ENCODE measurements at places on chromosomes 2 and 18.

GRCh38 chr2:45936623-45936979 lies 285.1 kb downstream of the PRKCE start:
- DNase-seq = no peak

GRCh38 chr2:238915196-238915595 lies 67.3 kb downstream of the TWIST2 start:
- no peak for DNase-seq

DNA sequence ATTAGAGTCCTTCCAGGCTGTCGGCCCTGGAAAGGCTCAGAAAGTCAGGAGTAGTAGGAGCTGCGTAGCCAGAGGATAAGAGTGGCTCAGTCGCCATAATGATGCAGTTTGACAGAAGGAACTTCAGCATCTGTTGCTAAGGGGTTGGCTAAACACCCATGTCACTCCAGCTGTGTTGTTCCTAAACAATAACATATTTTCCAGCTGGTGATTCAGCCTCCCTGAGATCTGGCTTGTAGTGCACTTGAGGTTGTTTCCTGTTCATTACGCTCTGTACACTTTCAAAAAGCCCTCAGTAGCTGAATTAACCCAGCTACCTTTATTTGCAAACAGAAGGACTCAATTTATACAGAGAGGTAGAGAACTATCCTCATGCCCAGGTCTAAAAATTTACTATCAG lies 39.7 kb upstream of the EPAS1 start:
- no peak for DNase-seq

DNA sequence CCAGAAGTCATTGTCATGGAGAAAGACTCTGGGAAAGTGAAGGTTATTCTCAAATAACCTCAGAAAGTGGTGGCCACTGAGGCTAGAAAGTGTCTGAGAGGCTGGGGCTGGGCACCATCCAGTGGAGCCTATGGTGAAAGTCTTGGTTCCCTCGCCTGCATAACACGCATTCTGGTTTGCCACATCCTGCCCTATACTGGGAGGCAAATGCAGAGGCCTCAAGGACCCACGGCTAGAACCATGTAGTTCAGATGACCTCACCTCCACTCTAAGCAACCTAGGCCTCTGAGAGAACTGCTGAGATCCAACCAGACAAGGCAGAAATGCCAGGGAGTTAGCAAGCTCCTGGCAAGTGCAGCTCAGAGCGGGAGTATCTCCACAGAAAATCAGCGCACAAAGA lies 5.1 kb downstream of the ITGB6 start:
- peak; percentile 71 for DNase-seq

DNA sequence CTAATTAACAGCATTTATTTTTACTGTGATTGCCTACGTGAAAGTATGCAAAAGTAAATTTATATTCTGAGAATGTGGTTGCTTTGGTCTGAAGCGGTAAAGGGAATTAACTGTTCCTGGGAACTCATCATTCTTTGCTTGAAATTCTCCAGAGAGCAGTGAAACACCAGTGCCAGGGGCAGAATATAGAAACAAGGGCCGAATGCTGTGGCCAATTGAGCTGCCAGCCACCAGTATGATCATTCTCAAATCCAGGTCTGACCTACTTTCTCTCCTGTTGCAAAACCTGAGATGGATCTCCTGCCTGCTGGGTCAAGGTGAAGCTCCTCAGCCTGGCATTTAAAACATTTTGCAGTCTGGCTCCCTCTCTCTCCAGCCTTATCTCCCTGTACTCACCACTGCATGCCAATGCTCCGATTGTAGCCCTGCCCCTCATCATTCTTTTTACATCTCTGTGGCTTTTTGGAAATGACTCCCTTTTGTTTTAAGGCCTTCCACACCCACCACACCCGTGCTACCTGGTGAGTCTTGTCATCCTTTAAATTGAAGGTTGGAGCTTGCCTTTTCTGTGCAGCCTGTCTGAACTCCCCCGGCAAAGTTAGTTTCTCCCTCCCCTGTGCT lies 94.5 kb upstream of the TMEM178A start:
- no peak for DNase-seq

- no peak for DNase-seq
Measured at GRCh38 chr2:159640176-159640575, 23.8 kb upstream of the BAZ2B start.

- no peak for DNase-seq
Measured at GRCh38 chr2:152568531-152568930, 148.7 kb downstream of the PRPF40A start.

- DNase-seq = peak; percentile 27
Measured at GRCh38 chr18:58148954-58149471, 105.0 kb downstream of the NEDD4L start.

- DNase-seq = no peak
Measured at GRCh38 chr2:128607440-128607839, 288.8 kb upstream of the HS6ST1 start.

GRCh38 chr2:142180820-142181533 lies 50.2 kb upstream of the LRP1B start:
- DNase-seq = no peak

GRCh38 chr18:48531908-48532307 lies 6.9 kb upstream of the CTIF start:
- DNase-seq = no peak

DNA sequence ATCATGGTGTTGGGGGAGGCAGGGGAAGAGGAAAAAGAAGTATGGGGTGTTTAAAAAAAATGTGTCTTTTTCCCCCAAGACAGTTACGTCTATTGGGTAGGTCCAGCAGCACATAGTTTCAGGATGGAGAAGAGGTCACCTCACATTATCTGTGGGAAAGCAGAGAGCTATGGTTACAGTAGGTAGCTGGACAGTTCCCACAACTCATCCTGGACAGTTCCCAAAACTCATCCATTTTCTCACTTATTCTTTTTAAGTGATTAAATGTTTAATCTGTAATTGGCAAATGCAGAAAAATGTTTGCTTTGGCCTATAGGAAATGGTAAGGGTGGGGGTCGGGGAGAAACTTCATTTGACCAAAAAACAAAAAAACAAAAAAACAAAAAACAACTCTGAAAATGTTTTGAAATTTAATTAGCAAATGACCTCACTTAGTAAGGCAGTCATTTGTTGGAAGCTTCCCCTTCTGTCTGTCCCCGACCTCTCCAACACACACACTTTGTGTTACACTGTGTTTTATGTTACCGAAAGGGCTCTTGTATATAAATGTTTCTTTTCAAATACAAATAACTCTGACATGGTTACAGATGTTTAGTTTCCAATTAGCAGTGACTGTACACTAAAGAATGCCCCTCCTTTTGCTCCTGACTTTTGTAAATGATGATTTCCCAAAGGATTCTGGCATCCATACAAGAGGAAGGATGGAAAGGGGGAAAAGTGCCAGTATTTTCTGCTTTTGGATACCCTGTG lies 173.3 kb upstream of the ZFP36L2 start:
- DNase-seq = no peak

GRCh38 chr2:217160103-217160743 lies 300.4 kb upstream of the TNP1 start:
- DNase-seq = no peak

DNA sequence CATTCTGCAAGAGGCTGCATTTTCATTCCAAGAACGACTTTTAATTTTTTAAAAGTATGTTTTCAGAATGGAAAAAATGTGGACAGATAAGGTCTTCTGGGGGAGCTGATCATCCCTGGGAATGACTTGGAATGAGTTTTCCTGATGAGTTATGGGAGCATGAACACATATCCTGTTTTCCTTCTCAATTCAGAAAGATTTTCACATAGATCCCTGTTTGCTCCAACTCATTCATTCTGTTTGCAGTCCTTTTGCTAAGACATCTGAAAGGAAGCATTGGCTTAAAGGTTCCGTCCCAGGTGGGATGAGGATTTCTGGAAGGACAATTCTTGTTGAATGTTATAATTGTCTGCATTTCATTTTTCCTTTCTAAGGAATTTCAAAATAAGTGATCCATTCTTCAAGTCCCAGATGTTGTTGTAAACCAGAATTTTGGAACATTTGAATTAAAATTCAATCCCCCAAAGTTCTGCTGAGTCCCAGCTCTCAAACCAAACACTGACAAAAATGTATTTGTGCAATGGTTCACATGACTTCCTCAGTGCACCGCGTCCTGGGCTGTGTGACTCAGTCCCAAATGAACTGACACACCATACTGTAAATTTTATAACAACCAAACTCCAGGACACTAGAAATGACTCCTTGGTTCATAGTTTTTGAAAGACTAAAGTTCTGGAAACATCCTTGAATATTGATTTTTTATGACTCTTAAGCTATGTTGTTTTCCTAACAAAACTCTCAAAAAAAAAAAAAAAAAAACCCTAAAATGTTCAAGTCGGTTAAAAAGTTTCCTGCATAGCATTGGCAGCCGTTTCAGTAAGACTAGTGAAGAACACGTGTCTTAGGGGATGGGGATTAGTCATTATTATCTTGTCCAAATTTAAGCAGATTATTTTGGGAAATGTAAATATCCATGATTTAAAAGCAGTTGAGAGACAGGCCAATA lies 281.8 kb upstream of the TCF4 start:
- DNase-seq = no peak

GRCh38 chr2:62662554-62662953 lies 43.0 kb upstream of the EHBP1 start:
- no peak for DNase-seq

DNA sequence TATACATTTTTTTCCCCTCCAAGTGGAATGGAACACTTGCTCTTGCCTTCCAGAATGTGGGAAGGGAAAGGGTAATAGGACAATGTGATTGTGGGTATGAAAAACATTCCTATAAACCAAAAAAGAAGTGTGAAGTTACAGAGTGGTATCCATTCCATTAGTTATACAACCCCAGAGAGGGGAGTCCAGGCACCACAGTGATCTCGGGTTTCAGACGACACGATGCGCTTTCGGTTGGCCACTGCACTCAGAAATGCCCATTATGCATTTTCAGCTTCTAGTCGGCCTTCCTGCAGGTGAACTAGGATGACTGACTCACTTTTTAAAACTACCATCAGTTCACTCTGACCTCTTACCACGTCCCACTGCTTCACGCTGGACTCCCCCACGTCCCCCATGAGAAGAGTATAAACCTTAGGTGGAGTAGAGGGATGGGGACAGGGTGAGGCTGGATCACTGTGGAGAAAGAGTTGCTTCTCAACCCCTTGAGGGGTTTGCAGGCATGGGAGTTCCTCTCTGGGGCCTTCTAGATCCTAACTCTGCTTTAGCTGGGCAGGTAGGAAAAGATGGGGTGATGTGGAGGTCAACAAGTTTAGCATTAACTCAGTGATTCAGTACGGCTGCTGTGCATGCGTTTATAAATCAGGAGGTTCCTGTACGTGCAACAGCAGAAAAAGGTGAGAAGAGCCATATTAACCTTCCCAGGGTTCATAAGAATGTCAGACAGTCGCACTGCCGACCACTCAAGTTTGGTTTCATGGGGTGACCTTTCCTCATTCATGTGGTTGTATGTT lies 50.5 kb downstream of the ZNF532 start:
- no peak for DNase-seq

DNA sequence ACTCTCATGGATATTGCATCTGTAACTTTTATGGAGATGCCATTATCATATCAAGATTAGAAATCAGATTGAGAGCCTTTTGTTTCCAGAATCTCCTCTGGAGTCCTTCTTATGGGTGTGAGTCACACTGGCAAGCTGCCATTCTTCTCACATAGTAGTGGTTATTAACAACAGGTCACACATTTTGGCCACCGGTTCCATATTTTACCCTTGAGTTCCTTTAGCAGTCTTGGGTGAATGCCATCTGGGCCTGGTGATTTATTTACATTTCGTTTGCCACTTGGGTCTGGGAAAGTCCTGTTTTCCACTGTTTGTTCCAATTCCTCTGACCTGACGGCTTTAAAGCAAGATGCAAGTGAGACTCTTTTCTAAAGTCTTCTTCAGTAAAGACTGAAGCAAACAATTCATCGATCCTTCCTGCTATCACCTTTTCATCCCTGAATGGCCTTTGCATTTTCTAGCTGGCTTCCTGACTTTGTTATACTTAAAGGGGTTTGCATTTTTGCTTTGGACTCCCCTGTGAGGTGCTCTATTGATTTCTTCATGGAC lies 80.5 kb upstream of the CAVIN2 start:
- DNase-seq = no peak

DNA sequence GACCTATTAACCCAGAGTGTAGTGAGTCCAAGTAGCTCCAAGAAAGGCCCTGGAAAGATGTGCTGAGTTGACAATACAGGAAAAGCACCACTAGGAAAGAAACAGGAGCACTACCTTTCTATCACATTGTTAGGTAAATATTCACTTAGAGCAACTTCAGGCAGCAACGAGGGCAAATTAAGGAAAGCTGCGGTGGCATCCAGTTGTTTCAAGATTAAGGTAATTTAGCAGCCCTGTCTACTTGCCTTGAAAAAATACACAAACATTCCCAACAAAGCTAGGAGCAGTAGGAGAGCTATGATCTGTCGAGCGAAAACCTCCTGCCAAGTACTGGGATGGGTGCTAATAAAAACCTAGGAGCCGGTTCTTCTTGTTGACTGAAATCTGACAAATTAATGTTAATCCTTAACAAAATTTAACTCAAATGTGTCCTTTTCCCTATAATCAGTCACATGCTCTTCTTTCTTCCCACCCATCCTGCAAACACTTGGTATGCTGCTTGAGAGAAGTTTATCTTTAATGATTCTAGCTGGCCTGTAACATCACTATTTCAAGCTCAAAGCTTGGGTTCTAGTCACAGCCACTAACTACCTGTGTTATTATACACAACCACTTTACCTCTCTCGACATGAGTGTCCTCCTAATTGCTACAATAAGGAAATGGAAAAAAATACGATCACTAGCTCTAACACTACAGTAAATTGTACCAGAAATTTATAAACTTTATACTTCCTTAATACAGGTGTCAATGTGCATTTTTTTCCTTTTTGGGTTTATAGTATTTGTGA lies 2.0 kb downstream of the ACAA2 start:
- no peak for DNase-seq

DNA sequence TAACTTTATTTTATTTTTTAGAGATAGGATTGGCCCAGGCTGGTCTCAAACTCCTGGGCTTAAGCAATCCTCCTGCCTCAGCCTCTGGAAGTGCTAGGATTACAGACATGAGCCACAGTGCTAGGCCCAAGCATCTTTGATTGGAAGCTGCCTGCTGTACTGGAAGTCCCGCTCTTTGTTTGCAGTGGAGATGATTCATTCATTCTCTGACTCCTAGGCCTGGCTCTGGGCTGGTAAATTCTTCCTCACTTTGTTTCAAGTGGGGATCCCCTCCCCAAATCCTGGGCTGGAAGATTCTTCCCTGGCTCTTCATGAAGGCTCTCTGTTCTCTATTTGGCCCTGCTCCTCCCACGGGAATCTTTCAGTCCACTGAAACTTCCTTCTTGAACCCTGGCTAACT lies 81.9 kb downstream of the NEURL3 start:
- DNase-seq = no peak

Data from activated CD8-positive, alpha-beta memory T cell treated with anti-CD3 and anti-CD28 coated beads, Interleukin-2, amount 10 ng/mL, durations not matched to agents 7 days and 5 days (primary cell).